H54 (cell line): ENCODE measurements at places on chromosomes 6 and 20.
A peak's percentile ranks its signal among the peaks of the same experiment; 100 is the strongest.

DNA sequence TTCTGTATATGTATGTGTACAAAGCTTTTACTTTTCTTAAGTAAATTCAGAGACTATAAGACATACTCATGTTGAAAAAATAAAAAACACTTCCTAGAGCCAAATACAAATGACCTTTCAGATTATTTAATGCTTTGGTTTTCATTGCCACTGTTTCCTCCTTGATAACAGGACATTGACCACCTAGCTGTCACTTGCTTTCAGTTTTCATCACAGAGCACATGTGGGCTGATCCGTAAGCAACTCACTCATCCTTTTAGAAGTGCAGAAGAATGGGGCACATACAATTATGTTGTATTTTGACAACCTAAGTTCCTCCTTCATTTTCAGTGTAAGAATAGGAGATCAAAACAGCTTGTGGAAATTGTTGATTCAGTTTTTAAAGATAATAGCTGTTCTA, 6.2 kb downstream of the ZBTB2 start:
- no peak for DNase-seq

DNA sequence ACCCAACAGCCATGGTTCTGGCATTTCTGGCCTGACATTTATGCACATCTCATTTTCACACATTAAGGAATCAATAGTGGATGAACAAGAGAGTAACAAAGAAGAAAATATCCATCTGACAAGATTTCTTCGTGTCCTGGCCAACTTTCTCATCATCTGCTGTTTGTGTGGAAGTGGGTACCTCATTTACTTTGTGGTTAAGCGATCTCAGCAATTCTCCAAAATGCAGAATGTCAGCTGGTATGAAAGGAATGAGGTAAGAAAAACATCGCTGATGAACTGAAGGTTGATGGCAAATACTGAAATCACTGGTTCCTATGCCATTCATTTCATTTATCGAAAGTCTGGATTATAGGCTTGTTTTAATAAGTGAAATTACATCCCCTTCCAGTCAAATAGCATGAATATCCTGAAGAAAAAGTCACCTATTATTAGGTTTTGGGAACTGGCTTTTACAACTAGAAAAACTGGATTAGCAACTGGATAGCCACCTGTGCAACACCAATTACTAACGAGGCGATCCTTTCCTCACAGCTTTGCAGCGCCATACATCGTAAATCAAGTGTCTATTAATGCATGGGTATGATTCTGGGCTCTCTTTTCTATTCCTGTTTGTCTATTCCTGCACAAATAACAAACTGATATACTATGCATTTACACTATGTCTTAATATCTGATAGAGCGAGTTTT, 50.2 kb upstream of the NOP56 start:
- DNase-seq, result no peak

DNA sequence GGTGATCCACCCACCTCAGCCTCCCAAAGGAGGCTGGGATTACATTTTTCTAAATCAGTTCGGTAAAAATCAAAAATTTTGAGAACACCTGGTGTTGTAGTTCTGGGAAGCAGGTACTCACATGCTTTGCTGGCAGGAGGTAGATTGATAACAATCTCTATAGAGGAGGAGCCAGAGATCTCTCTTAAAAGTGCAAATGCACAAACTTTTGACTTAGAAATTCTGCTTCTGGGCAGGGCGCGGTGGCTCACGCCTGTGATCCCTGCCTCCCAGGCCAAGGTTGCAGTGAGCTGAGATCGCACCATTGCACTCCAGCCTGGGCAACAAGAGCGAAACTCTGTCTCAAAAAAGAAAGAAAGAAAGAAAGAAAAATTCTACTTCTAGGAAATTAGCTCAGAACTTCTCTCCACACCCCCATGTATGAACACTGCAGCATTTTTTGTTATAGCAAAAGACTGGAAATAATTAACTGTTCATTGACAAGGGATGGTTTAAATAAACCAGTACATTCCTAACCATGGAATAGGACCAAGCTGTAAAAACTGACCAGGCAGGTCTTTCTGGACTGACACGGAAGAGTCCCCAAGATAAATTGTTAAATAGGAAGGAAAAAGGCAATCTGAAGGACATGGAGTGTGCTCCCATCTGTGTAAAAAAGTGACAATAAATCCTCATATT, 14.4 kb upstream of the TRIB3 start:
- no peak for DNase-seq

GRCh38 chr6:36320475-36320874, 16.2 kb downstream of the BNIP5 start:
- no peak for DNase-seq

GRCh38 chr6:72401865-72402264, 220.0 kb upstream of the KCNQ5 start:
- DNase-seq, result no peak

GRCh38 chr6:28901831-28902230, 22.0 kb downstream of the TRIM27 start:
- no peak for DNase-seq

DNA sequence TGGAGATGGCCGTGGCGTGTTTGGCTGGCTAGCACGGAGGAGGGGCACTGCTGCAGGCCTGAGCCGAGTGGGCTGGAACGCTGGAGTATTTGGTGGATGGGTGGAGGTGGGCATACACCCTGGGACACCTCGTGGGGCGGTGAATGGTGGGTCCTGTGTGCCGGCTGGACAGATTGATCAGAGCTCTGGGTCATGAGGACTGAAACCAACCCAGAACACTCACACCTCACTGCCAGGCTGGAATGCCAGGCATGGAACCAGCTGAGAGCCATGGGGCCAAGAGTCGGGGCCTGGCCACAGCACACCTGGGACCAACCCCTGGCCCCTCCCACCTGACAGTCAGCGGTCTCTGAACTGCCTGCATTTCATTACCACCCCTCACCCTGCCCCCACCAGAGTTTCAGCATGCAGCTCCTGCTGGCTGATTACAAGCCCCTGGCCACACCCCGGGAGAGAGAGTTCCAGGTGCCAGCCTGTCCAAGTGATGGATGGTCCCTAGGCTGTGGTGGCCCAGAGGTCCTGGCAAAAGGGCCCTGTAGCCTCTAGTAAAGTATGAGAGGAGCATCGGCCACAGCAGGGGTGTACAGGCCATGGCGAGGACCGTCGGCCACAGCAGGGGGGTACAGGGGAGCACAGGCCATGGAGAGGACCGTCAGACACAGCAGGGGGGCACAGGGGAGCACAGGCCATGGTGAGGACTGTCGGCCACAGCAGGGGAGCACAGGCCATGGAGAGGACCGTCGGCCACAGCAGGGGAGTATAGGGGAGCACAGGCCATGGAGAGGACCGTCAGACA, 3.3 kb downstream of the NPBWR2 start:
- DNase-seq, result no peak

- no peak for DNase-seq
These were observed 71.2 kb downstream of the LY86 start for GRCh38 chr6:6659600-6660327.

GRCh38 chr6:36975231-36976006, 10.6 kb downstream of the MTCH1 start:
- no peak for DNase-seq

- no peak for DNase-seq
These were observed 30.5 kb downstream of the ANKEF1 start for GRCh38 chr20:10065154-10065833.

DNA sequence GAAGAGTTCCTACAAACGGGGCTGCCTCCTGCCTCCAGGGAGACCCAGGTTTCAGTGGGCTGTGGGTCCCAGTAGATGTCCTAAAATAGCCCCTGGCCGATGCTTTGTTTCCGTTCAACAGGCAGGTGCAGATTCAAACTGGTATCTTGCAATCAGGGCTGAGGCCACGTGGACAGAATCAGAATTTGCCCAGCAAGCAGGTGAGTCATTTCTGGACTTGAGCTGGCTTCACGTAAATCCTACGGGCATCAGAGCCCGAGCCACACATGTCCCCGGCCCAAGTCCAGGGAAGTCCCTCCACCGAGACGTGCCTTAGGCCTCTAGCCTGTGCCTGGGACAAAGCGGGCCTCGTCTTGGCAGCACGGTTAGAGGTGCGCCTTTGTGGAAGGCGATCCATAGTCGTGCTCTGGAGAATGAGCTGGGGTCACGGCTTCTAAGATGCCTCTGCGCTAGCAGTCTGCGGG, 101.6 kb upstream of the FRMD1 start:
- no peak for DNase-seq

DNA sequence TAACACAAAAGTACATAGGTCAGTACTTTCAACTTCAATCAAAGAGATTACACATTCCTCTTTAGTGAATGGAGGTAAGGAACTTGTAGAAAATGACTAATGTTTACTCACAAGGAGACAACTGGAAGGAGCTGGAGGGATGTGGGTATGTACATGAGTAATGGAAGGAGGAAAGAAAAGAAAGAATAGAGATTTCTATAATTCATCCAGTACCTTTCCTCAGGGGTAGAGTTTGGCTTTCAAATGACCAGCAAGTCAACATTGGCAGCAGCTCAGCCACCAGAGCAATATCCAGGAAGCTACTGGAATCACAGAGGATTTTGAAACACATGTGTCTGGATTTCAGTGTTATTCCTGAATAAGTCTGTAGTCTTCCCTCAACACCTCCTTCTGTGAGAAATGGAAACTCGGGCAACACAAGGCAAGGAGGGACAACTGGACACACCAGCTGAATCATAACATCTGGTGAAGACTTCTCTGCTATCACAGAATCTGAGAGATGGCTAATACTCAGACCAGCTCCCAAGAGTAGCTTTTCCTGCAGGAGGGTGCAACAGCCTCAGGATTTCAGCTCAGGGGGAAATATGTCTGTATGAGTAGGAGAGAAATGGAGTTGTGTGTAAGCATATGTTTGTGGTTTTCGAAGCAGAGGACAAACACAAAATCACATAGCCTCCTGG, 98.8 kb downstream of the HAO1 start:
- DNase-seq, result peak; percentile 29

- DNase-seq, result no peak
These were observed 37.1 kb downstream of the PPP1R16B start for GRCh38 chr20:38842558-38842981.

DNA sequence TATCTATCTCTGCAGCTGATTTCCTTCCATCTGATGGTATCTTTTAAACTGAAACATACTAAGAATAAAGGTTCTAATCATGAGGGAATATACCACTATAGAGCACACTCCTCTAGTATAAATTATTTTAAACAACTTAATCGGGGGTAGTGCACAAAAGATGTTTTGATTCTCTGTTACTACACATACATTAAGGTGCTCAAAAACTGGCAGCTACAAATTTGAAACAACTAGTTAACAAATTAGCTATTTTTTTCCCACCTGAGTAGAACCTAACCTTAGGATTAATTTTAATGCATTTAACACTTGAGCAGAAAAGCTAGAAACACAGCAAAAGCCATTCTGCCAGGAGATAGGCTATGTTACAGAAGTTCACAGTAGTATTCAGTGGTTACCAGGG, 23.0 kb downstream of the CCNC start:
- DNase-seq, result no peak

DNA sequence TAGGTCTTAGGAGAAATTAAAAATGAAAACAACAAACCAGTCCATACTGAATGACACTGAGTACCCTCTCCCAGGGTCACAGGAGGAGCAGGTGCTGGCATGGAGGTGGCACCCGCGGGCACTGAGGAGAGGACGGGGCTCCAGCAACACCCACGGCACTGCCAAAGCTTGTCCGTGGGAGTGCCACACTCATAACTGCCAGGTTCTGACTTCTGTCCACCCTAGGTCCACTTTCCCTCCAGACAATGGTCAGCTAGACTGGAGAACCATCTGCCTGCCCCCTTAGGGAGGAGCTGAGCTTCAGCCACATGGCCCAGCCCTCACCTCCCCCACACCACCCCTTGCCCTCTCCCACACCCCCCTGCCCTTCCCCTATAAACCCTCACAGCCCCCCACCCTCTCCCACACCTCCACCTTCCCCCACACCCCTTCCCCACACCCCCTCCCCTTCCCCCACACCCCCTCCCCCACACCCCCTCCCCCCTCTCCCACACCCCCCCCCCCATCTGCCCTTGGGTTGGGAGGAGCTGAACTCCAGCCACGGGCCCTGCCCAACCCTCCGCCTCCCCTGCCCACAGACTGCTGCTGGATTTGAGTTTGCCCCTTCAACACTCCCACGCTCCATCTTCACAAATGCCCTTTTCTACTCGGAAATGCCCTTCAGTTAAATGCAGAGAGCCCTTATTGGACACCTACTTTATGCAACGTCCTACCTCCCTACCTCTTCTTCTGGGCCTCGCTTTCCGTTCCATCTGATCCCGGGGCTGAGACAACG, 129.6 kb downstream of the TAF4 start:
- DNase-seq, result no peak

DNA sequence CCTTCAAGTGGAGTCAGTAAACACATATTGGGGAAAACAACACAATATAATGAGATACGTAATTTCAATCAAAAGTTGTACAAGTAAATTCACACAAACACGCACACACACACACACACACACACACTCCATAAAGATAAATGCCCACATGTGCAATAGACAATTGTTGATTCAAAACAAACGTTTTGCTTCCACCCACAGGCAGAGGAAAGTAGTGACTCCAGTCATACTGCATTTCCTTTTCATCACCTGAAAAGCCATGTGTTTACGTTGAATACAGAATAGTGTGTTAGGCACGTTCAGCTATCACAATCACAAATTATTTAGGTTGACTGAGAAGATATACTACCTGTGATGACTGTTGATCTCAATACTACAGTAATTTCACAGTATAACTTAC, 443.8 kb upstream of the MANEA start:
- no peak for DNase-seq

- DNase-seq, result no peak
These were observed 461.1 kb downstream of the MMUT start for GRCh38 chr6:49001856-49002541.

DNA sequence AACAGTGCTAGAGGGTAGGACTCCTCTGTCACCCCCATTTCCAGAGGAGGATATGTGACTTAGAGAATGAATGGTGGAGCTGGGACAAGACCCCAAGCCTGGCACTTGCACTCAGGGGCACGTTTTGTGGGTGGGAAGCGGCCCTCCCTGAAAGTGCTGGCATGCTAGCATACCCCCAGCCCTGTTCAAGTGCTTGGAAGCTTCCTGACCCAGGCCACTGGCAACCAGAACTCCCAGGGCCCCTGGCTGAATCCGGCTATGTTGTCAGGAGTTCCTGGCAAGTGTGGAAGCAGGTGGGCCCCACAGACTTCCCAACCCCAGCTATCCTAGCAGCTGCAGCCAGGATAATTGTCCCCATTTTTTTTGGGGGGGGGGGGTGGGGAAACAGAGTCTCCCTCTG, 35.6 kb upstream of the TGM2 start:
- no peak for DNase-seq

GRCh38 chr6:128099571-128100197, 198.8 kb upstream of the THEMIS start:
- no peak for DNase-seq

GRCh38 chr6:152206072-152206818, 398.8 kb downstream of the ESR1 start:
- no peak for DNase-seq

- no peak for DNase-seq
These were observed 41.2 kb upstream of the PHIP start for GRCh38 chr6:79119217-79119616.

DNA sequence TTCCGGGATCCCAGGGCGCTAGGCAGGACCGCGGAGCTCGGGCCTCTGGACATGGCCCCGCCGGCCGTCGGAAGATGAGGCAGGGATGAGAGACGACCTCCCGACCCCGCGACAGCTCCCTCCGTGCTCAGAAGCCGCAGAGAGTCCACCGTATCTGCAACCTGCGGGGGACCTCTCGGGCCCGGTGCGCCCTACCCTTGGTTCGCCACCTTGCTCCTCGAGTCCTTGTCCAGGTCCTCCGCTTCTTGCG, 301 bp downstream of the PPP1R3D start:
- no peak for DNase-seq
